ENCODE measurements at places on chromosomes 12 and 14.

GRCh38 chr14:57976701-57977100, 110.8 kb upstream of the SLC35F4 start:
- no peak for DNase-seq
- H3K4me1 ChIP-seq: no peaks in the 10 kb centered on the region
- no peaks in the 10 kb centered on the region for H3K36me3 ChIP-seq
- H3K27me3 ChIP-seq: peaks cover 4% of the 10 kb centered on the region

- no peaks in the 10 kb centered on the region for H3K27me3 ChIP-seq
- no peak overlapping the region for H3K27ac ChIP-seq
- no peak for DNase-seq
- H3K4me3 ChIP-seq: no peak overlapping the region
Measured at GRCh38 chr12:33247625-33248024, 192.0 kb downstream of the SYT10 start.

DNA sequence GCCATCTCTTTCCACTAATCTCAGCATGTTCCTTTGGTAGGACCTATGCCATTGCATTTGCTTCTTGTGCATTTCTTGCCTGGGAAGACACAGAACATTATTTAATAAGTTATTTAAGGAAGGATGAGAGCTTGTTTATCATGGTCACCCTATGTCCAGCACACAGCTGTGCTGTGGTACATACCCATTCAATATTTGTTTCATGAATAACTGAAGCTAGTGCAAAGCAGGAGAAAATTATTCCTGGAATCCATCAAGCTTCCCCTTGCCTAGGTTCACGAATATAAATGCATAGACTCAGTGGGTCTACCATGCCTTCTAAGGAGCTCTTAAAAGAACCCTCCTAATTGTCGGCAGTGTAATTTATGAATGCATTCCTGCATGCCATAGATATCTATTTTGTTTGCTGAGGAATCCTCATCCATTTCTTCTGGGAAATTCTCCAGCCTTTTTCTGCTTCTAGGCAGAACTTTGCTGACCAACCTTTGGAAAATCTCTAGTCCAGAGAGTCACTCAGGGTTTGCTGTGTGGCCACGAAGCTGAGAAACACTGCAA, 599.8 kb upstream of the TMEM132C start:
- H3K36me3 ChIP-seq: no peaks in the 10 kb centered on the region
- H3K27me3 ChIP-seq: no peaks in the 10 kb centered on the region
- DNase-seq: no peak
- H3K4me3 ChIP-seq: no peak overlapping the region

GRCh38 chr12:7678744-7679143, 13.0 kb upstream of the APOBEC1 start:
- H3K36me3 ChIP-seq: no peaks in the 10 kb centered on the region
- no peak for DNase-seq
- H3K4me1 ChIP-seq: no peaks in the 10 kb centered on the region
- H3K27ac ChIP-seq: no peak overlapping the region
- H3K4me3 ChIP-seq: no peak overlapping the region
- peaks cover 5% of the 10 kb centered on the region for H3K27me3 ChIP-seq

All from GM23248 (cell line).